ENCODE measurements at places on chromosomes 4 and X.

- DNase-seq = no peak
Measured at GRCh38 chr4:20428436-20429160, 176.9 kb downstream of the SLIT2 start.

DNA sequence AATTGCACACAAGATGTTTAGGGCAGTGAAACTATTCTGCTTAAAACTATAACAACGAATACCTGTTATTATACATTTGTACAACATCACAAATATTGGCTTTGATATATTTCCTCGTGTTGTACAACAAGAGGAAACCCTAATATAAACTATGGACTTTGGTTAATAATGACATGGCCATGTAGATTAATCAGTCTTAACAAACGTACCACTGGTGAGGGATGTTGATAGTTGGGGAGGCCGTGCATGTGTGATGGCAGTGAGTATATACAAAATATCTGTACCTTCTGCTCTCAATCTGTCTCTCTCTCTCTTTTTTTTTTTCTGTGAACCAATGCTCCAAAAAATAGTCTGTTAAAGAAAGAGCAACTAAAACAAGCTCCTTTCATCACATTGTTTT lies 22.2 kb upstream of the HPGD start:
- no peak for DNase-seq

- no peak for DNase-seq
Measured at GRCh38 chrX:25158635-25159034, 142.9 kb upstream of the ARX start.

DNA sequence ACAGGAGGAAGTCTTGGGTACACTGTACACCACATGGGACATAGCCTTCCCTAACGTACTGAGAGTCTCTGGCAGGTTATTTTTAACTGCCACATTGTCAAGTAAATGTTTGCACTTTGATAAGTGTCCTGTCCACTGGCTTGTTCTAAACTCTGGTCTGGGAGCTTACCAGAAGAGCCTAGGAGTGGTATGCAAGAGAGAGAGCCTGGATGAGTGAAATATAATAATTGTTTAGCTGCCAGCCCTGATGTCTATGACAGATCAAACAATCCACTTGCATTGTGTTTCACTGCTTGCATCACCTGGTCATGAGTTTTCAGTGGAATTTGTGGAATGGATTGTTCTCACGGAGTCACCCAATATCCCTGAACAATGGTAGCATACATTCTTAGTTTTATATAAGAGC lies 91.6 kb downstream of the SHROOM3 start:
- no peak for DNase-seq

DNA sequence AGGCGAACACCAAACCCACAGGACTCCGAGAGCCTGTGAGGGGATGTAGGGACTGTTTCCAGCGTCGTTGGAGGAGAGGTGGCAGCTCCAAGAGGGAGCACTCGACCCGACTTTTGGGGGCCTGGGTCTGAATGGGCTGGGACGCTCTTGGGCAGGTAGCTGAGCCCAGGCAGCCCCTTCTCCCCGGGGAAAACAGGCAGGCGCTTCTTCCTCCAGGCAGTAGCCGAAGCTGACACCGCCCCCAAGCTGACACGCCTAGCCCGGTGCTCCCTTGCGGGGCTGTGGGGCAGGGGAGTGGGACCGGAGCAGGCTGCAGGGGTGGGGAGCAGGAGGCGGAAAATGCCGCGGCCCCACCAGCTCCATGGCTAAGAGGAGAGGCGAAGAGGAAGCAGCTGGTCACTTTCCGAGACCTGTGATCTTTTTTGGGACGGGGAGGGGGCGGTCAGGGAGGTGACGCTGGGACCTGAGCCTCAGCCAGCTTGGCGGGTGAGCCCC lies 4.2 kb downstream of the NKX1-1 start:
- no peak for DNase-seq

DNA sequence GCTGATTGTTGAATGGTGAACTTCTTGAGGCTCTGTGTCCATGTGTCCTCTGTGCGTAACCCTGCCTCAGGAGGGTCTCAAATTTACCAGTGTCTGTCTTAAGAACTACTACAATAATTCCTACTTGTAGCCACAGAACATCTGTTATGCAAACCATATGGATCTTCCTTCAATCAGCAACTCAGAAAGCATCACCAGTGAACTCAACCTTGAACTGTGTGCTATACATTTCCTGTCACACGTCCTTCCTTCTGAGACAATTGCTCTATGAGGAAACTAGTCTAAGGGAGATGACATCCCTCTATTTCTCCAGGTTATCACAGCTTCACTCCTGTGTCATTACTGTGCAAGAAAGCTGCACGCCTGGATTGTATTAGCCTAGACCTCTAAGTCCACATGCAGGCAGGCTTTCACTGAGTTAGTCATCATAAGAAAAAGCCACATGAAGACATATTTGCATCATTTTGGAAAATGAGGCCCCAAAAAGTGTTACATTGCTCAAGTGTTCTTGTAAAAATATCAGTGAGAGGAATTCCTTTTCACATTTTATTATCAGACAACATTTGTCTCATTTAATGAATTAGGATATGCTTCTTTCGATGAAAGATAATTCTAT lies 157.8 kb downstream of the AFF2 start:
- DNase-seq = no peak

DNA sequence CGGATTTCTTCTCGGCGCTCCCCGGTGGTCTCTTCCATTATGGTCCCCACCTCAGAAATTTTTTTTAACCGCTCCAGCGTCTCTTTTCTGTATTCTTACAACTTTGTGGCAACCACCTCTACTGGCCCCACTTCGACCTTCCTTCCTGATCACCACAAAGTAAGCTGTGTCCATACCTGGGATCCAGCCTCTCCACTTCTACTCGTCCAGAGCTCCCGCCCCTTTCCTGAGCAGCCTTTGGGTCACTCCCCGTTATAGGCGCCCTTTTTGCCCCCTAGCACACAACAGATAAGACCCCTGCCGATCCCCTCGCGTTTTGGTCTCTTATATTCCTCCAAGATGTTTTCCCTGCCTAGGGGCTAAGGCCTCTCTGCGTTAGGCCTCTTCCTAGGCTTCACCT lies 557 bp downstream of the PIGG start:
- no peak for DNase-seq

- no peak for DNase-seq
Measured at GRCh38 chr4:139660568-139661043, 5.0 kb upstream of the MGST2 start.

DNA sequence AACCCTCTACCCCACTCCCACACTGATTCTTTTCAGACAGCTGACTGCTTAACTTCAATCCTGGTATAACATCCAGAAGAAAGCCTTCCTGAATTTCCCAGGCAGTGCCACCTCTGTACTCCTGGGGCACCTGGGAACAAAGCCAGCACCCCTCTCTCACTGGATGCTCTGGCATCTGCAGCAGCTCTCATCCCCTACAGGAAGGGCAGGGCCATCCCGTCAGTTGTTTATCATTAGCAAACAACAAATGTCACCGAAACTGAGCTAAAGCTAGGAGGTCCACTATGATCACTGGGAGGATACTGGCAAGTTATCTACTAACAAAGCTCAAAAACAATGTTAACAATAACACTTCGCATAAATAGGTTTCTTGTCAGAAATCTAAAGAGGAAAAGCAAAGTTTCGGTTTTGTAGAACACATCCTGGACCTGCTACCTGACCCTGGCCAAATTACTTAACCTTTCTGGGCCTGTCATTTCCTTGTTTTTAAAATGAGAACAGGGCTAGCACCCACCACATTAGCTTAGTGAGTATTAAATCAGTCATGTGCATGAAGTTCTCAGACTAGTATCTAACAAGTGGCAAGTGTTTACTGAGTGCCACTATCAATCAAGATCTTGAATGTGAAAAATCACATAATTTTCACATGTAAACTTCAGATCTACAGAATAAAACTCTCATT lies 86.6 kb downstream of the NR3C2 start:
- no peak for DNase-seq

- no peak for DNase-seq
Measured at GRCh38 chr4:121034017-121034416, 38.3 kb downstream of the NDNF start.

DNA sequence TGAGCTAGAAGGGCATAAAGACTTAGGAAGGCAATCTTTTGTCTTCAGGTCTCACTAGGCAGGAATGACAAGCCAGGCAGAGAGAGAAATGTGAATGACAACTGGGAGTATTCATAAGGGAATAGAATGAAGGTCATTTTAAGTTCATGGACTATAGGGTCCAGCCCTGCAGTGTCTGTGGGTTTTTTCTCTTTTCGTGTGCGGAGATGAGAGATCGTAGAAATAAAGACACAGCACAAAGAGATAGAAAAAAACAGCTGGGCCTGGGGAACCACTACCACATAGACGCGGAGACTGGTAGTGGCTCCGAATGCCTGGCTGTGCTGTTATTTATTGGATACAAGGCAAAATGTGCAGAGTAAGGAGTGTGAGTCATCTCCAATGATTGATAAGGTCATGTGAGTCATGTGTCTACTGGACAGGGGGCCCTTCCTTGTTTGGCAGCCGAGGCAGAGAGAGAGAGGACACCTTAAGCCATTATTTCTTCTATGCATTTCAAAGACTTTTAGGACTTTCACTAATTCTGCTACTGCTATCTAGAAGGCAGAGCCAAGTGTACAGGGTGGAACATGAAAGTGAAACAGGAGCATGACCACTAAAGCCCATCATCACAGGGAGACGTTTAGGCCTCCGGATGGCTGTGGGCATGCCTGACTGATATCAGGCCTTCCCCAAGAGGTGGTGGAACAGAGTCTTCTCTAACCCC lies 921.8 kb upstream of the PCDH10 start:
- no peak for DNase-seq
